PC-9 (cell line): ENCODE measurements at places on chromosomes 2 and 18.

GRCh38 chr2:219003267-219003634 is 10.0 kb upstream of the CRYBA2 start:
- no peak for DNase-seq

DNA sequence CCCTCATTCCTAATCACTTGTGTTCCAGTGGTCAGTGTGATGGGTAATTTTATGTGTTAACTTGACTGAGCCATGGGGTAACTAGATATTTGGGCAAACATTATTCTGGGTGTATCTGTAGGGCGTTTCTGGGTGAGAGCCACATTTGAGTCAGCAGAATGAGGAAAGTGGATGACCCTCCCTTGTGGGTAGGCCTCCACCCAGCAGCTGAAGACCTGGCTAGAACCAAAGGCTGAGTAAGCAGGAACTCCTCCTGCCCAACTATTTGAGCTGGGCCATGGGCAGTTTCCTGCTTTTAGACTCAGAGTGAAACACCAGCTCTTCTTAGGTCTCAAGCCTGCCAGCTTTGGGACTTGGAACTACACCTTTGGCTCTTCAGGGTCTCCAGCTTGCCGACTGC is 141.8 kb downstream of the ACKR3 start:
- peak; percentile 57 for DNase-seq

DNA sequence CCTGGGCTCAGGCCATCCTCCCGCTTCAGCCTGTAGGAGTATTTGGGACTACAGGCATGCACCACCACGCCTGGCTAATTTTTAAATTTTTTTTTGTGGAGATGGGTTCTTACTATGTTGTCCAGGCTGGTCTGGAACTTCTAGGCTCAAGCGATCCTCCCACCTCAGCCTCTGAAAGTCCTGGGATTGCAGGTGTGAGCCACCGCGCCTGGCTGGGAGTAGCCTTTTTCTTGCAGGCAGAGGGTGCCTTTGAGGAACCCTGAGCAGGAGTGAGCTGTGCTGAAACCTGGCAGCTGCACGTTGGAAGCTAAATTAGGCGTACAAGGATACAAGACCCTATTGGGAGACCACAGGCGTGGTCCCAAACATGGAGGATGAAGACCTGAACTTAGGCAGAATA is 8.0 kb downstream of the CTDSP1 start:
- DNase-seq = no peak

DNA sequence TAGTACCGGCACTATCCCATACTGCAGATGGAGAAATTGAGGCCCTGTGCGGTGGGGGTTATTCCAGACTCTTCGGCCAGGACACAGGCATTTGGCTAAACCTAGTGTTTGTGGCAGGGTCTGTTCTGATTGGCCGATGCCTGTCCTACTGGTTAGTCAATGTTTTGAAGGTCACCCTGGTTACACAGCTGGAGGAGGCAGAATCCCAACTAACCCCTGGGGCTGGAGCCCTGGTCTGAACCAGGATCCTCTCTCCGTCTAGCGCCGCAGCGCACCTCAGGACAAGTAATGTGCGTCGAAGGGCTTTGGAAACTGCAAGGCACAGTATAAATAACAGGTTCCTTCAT is 19.4 kb downstream of the TEX44 start:
- peak; percentile 65 for DNase-seq

DNA sequence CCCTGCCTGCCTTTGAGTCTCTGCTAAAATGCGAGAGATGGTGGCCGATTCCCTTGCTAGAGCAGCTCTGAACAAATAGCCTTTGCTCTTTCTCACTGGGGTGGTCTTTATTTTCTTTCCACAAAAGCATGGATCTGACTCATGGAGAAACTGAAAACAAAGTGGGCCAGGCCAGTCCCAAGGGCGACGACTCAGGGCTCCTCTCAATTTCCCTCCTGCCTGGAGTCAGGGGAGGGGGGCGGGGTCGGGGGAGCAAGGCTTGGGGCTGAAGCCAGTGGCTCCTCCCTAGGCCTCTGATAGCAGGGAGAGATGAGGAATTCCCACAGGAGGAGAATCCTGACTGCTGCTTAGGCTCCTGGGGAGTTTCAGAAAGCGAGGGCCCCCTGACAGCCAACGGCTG is 17.1 kb upstream of the IL1R2 start:
- DNase-seq = no peak

DNA sequence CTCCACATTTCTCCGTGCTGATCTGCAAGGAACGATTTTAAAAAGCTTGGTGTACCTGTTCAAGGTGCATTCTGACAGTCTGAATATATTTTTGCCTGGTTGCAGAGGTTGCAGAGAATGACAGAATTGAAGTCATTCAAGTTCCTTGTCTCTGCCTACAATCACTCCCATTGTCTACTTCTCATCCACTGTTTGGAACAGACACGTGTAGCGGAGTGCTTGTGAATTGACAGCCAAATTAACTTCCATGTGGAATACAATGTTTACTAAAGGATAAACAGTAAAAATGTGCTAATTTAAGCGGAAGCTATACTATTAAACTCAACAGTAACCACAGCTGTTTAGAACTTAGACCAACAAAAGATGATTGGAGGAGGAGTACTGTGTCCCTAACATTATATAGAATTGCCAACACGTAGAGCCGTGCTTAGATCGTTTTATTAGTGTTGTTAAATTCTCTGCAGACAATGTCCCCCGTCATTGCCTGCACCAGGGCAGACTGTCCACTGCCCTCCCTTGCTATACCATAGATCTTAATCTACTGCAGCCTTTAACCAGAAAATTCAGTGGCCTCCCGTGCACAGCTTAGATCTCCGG is 87.3 kb upstream of the ZCCHC2 start:
- no peak for DNase-seq

DNA sequence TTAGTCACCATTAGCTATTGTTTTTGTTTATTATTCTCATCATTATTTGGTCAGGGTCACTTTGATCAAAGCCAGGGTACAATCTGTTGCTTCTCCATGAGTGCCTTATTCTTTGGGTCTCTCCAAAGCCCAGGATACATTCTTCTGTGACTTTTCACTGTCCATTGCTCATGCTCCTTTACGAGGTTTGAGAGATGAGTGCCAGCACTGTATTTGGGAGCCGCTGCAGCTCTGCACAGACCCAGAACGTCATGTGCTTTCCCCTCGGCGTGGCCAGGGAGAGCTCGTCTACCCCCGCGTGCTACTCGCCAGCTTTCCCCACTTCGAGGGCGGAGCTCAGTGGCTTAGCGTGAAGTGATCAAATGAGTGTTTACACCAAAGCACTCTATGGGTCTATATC is 123.7 kb downstream of the COL6A3 start:
- DNase-seq = no peak

DNA sequence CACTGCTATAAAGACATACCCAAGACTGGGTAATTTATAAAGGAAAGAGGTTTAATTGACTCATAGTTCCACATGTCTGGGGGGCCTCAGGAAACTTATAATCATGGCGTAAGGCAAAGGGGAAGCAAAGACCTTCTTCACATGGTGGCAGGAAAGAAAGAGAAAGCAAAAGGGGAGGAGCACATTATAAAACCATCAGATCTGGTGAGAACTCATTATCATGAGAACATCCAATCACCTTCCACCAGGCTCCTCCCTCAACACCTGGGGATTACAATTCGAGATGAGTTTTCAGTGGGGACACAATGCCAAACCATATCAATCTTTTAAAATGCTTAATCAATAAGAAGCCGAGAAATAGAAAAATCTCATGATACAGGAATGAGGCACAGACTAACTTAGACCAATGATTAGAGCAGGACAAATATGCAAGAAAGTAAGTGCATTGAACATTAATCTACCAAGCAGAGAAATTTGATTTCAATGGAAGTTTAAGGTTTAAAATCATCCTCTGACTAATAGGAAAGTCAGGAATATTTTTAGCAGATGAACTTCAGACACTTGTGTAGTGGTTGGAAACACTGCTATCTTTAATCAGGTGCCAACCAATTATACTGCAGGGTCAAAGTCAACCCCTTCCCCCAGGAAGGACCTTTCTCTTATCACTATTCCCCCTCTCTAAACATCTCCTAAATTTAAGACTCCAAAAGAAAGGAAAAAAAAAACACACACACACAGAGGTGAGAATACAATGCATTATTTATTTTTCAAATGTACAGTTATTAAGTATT is 259.2 kb downstream of the IRS1 start:
- DNase-seq = no peak

- DNase-seq = no peak
Observed at GRCh38 chr2:213316001-213316735, 31.9 kb downstream of the SPAG16 start.

DNA sequence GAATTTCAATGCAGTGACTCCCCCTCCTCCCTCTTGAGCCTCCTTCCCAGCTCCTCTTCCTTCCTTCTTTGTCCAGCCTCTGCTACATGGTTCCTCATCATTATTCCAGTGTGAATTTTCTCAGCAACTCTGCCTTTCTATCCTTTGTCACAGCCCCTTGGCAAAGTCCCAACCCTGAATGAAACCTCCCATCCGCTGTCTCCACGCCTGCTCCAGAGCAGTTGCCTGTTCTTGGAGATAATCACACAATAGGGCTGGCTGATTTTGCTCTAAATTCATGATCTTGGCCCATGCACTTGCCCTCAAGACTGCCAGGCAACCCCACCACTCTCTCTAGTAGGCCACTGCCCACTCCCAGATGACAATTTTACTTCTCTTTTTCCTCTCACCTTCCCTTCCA is 61.4 kb downstream of the BCL2L11 start:
- no peak for DNase-seq

- no peak for DNase-seq
Observed at GRCh38 chr2:20479835-20480234, 33.0 kb downstream of the RHOB start.

- no peak for DNase-seq
Observed at GRCh38 chr18:62751341-62751821, 36.0 kb downstream of the PHLPP1 start.

GRCh38 chr2:220434385-220434784 is 807.0 kb downstream of the SLC4A3 start:
- DNase-seq = no peak

DNA sequence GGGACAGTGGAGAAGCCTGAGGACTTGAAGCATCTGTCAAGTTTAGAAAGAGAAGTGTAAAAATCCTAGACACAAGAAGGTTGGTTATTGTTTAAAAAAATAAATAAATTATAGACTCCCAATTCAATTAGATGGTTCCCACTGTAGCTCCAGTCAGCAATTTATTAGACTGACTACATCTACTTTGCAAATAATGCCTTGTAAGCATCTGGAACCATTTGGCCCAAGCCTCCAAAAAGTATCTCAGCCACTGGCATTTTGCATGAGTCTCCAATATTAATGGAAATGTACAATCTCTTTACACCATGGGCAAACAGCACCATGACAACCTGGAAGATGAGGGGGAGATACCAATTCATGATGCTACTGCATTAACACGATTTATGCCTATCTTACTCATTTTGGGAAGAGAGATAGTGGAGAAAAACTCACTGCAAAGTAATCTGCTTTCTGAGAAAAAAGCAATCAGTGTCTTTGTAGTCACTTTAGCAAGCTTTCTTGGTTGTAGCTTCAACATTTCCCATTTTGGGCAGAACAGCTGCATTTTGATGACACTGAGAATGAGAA is 2.8 kb downstream of the NYAP2 start:
- DNase-seq = no peak

DNA sequence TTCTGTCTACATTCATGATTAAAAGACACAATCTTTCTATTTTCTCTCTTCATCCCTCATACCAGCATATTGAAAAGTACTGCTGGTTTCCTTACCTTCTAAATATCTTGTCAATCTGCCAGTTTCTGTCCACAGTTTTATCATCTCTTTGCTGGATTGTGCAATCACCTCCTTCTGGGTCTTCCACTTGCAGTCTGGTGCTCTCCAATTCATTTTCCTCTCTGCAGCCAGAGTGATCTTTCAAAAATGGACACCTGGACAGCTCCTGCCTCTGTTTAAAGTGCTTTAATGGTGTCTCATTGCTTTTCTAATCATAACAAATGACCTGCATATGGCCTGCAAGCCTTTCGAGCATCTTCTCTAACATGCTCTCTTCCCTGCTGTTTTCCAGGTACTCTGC is 94.0 kb downstream of the C1QL2 start:
- no peak for DNase-seq

DNA sequence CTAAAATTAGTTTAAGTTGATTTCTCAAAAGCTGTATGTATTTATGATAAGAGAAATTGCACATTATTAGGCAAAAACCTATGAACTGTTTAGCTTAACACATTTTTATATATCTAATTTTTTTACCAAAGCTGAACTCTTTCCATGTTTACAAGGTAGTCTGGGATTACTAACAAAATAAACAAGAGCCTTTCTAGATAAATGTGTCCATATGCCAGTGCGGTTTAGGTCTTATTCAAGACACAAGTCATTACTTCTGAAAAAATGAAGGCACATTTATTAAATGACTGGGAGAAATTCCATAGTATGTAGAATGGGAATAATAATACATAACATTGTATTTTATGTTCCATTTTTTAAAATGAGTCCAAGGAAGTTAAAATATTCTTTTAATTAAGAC is 82.0 kb downstream of the DPP4 start:
- no peak for DNase-seq

- no peak for DNase-seq
Observed at GRCh38 chr2:210559182-210559581, 2.8 kb downstream of the CPS1 start.

GRCh38 chr2:12721566-12722446 is 5.1 kb downstream of the TRIB2 start:
- no peak for DNase-seq

DNA sequence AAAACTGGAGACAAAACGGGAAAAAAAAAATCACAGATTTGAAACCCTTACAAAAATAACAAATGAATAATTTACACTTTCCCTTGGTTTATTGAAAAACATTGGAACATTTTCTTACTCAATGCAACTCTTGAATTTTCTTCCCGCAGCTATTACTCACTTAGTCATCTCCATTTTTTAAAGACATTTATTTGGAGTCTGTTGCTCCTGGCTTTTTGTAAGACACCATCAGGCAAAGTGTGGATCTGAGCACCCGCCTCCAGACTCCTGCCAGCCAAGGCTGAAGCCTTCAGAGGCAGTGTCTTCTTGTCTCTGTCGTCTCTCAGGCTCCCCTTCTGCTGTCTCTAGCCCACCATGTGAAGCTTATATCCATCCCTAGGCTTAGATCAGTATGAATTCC is 46.2 kb downstream of the TRIB2 start:
- DNase-seq = no peak

- no peak for DNase-seq
Observed at GRCh38 chr2:72572501-72572900, 253.3 kb downstream of the EXOC6B start.

DNA sequence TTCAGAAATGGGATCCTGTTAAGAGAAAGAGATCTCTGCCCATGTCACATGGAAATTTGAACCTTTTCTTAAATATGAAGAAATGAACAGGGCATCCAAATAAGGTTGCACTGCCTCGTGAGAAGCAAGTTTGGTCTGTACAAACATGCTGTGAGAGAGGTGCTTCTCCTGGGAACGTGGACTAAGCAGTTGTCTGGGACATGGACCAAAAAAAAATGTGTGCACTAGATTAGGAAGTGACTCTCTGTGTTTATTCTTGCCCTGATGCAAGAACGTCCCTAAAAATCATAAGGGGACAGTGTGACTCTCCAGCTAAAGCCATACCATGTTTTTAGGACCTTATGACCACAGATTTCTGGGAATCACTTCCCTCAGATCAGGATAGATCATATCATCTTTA is 23.7 kb upstream of the GCG start:
- no peak for DNase-seq
